RPMI7951 (cell line): ENCODE measurements at places on chromosomes 3 and 15. TPM values are rescaled to one million over a fixed set of nuclear protein-coding genes. Genes with fewer than 3 reads are reported as not detected.

DNA sequence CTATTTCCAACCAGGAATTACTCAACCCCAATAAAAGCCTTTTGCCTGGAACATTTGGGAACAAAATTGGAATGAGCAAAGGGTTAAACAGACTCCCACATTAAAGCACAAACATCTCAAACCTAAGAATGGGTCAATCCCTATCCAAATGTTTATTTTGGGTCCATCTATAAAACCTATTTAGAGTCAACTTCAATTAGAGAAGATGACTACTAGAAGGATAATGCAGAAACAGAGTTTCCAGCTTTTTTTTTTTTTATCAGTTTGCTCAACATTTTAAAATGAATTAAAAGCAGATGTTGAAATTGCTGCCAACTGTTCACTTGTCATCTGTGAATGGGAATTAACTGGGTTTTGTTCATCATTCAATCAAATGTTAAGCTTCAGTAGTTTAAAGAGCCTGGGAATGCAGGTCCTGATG lies 4.1 kb upstream of the TBC1D23 start:
- DNase-seq = peak; percentile 64

DNA sequence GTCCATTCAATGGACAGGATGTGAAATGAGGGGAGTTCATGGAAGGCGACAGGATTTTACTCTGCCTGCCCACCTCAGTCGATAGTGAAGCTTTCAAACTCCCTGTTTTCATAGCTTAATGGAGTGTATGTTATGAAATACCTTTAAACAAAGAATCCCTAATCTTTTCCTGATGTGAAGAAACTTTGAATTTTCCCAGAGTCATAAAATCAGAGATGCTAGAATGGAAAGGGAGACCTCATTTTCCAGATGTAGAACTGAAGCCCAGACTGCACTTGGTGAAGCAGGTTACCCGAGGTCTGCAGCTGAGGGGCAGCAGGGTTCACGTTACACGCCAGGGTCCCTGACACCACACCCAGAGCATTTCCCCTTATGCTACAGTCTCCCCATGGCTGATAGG lies 34.7 kb upstream of the LACTB start:
- no peak for DNase-seq

DNA sequence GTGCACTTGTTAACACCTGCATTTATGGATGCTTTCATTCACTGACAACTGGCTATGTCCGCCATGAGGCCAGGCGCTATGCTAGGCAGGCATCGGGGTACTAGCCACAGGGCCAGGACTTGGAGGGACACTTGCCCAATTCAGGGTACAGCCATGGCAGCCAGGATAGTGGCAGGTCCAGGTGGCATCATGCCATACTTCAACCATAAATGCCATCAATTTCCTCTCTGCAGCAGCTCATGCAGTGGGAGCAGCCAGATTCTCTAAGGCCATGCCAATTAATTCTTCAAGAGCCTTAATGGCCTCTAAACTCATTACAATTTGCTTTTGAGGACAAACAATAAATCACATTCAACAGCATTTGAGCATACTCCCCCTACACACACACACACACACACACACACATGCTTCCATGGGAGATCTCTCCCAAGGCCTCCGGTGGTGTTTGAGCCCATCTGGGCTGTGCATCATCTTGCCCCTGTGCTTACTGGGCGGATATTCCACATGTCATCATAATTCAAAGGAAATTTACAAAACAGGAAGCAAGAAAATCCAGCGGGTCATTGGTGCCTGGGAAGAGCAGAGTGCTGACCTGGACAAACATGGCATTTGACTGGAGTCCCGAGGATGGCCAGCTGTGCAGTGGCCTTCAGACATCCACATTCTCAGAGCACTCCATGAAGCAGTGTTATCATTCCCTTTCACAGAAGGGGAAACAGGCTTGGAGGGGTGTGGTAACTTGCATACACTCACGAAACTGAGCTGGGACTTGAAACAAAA lies 109.1 kb downstream of the IQSEC1 start:
- DNase-seq = peak; percentile 35

DNA sequence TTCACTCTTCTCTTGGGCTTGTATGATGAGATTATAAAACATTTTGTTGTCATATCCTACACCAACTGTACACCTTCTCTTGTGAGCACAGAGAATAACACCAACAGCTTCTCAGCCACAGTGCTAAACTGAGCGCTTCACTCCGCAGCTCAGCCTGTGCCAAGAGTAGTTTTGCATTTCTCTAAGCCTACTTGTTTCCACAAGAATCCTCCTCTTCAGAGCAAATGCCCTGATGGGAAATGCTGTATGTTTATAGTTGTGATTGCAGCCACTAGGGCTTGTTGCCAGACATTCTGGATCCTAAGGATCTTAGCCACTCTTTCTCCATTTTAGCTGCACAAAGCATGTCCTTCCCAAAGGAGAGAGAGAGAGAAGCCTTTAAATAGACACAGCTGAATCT lies 138.8 kb upstream of the PLXND1 start:
- DNase-seq = no peak

The SOX14 gene
- total RNA-seq = not detected in 2 replicates

DNA sequence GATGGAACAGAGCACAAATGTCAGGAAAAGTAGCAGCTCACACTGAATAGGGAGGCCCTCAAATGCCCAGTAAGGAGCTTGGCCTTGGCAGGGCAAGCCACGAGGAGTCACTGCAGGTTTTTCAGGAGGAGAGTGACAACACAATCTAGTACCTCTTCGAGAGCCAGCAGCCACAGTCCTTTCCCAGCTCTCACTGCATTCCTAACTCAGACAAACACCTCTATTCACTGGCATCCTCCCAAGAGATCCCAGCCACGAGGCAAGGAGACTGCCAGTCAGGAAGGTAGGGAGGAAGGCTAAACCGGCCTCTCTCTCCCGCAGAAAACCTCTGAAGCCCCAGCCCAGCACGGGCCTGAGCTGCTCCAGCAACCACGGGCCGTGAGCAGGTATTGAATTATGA lies 146.0 kb upstream of the SMAD3 start:
- no peak for DNase-seq

DNA sequence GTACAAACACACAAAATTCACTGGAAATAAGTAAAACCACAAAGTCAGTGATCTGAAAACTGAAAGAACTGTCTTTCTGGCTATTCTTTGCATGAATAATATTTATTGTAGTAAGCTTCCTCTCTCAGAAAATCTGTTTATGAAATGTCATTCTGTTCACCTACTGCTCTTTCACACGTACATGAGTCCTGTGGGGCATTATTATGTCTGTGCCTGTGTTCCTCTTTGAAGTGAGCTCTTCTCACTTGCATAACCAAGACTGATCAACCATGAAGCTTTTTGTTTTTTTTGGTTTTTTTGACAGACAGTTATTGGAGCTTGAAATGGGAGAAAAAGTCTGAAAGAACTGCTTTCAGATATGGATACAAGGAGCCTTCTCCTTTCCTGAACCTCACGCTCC lies 195.8 kb downstream of the PLCH1 start:
- DNase-seq = no peak
